Glutamatergic neuron (in vitro differentiated cells): ENCODE measurements at places on chromosomes 1 and 21. TPM values are rescaled to one million over a fixed set of nuclear protein-coding genes. Genes with fewer than 3 reads are reported as not detected.
A peak's percentile ranks its signal among the peaks of the same experiment; 100 is the strongest.

SMIM11 gene
- 4.2 TPM for total RNA-seq

BCAR3 gene
- 12.8 TPM for total RNA-seq

LYPD8 gene
- total RNA-seq, result not detected

- DNase-seq, result peak; percentile 65
- H3K4me1 ChIP-seq, result peaks cover 14% of the 10 kb centered on the region
- peaks cover 15% of the 10 kb centered on the region for H3K27me3 ChIP-seq
Measured at GRCh38 chr1:165828669-165829329, 1.4 kb downstream of the UCK2 start.

TMEM269 gene
- total RNA-seq, result 0.32 TPM

- no peak overlapping the region for H3K4me3 ChIP-seq
- H3K27me3 ChIP-seq, result peaks cover 15% of the 10 kb centered on the region
- peaks cover 34% of the 10 kb centered on the region for H3K4me1 ChIP-seq
- H3K27ac ChIP-seq, result no peak overlapping the region
- DNase-seq, result no peak
Measured at GRCh38 chr1:203148127-203148526, 20.6 kb downstream of the ADORA1 start.

DNA sequence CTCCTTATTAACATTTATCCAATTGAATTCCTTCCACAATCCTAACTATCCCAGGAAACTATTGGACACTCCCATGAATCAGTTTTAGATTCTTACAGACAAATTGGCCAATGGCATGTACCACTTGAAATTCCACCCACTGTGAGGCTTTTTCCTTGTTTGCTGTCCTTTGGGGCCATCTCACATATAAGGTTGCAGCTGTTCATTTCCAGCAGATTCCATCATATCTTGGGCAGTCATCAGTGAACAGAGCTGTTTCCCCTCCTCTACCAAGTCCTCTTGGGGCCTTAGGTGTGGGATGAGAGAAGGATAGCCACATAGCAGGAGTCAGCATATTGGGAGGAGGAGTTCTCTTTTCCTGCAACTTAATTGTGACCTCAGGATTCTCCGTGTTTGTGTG, 109.1 kb downstream of the HHAT start:
- no peak overlapping the region for H3K4me3 ChIP-seq
- no peaks in the 10 kb centered on the region for H3K36me3 ChIP-seq
- H3K27ac ChIP-seq, result no peak overlapping the region
- H3K4me1 ChIP-seq, result peaks cover 5% of the 10 kb centered on the region

- H3K4me1 ChIP-seq, result peaks cover 25% of the 10 kb centered on the region
- H3K27ac ChIP-seq, result peak overlapping the region; percentile 98
- no peak for DNase-seq
- peak overlapping the region; percentile 99 for H3K4me3 ChIP-seq
Measured at GRCh38 chr1:145997718-145998023, 1.3 kb upstream of the TXNIP start.

CRYAA gene
- not detected for total RNA-seq

- no peak for DNase-seq
- no peaks in the 10 kb centered on the region for H3K36me3 ChIP-seq
- H3K4me3 ChIP-seq, result no peak overlapping the region
- H3K27me3 ChIP-seq, result peaks cover 15% of the 10 kb centered on the region
Measured at GRCh38 chr1:202146993-202147392, 2.5 kb upstream of the ARL8A start.

- H3K36me3 ChIP-seq, result peaks cover 5% of the 10 kb centered on the region
- no peak for DNase-seq
- H3K4me1 ChIP-seq, result no peaks in the 10 kb centered on the region
- H3K27me3 ChIP-seq, result no peaks in the 10 kb centered on the region
- no peak overlapping the region for H3K27ac ChIP-seq
Measured at GRCh38 chr1:32163405-32163804, 16.1 kb upstream of the TXLNA start.

GRCh38 chr1:89065079-89065868, at the start of gene GBP1:
TSS of gene GBP1 (minus strand) at chr1:89065208. CDS start at chr1:89063234, 1,974 bp downstream.
- peaks cover 2% of the 10 kb centered on the region for H3K4me1 ChIP-seq
- no peak within 1 kb of the TSS for H3K27ac ChIP-seq
- H3K4me3 ChIP-seq, result no peak within 1 kb of the TSS
- no peak for DNase-seq

DNA sequence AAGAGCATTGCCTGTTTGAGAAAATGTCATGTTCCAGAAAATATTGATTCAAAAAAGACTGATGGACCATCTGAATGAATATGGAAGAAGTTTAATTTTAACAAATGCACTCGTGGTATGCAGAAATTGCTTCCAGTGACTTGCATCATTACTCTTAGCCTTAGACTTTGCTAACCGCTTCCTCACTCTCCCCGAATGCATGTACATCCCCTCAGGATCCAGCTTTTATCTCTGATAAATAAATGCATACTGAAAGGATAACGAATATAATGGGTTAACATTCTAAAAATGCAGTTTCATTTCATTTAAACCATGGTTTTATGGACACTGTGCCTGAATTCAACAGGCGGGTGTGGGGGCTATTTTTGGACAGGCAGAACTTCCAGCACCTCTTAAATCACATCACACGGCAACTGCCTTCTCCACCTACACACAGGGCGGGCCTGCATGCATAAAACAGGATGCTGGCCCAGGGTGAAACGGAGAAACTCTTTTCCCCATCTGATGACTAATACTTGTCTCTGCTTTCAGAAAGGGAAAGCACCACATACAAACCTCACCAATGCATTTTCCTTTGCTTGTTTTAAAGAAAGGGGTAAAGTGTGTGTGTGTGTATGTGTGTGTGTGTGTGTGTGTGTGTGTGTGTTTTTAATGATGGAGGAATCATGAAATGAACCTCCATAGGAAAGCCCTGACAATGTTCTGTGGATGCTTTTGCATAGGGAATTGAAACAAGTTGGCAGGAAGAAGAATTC, 48.7 kb downstream of the SPAG17 start:
- H3K4me3 ChIP-seq, result no peak overlapping the region
- H3K27ac ChIP-seq, result no peak overlapping the region
- H3K36me3 ChIP-seq, result no peaks in the 10 kb centered on the region
- DNase-seq, result no peak
- H3K4me1 ChIP-seq, result no peaks in the 10 kb centered on the region

DNA sequence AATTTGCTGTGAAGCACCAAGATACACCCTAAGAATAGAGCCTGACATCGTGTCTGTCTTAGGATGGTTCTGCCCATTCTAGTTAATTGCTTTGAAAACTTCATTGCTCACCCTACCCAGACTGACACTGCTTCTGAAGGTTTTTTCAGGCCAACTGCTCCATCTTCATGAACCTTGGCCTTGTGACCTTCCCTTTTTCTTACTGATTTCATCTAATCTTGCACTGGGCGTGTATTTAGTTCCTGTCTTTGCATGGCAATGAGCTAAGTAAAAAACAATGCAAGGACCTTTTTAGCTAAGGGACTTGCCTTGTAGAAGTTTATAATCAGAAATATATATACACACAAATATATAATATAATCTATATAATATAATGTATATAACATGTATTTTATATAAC, 108.0 kb downstream of the PBX1 start:
- H3K27ac ChIP-seq, result no peak overlapping the region
- no peaks in the 10 kb centered on the region for H3K36me3 ChIP-seq
- H3K4me1 ChIP-seq, result peaks cover 31% of the 10 kb centered on the region
- no peak overlapping the region for H3K4me3 ChIP-seq
- no peak for DNase-seq

GRCh38 chr1:9759939-9760338, 63.8 kb downstream of the CLSTN1 start:
- no peaks in the 10 kb centered on the region for H3K36me3 ChIP-seq
- H3K4me1 ChIP-seq, result peaks cover 24% of the 10 kb centered on the region
- H3K4me3 ChIP-seq, result no peak overlapping the region
- peaks cover 3% of the 10 kb centered on the region for H3K27me3 ChIP-seq
- H3K27ac ChIP-seq, result no peak overlapping the region

GRCh38 chr21:33831962-33832659, 83.5 kb downstream of the ATP5PO start:
- H3K4me3 ChIP-seq, result no peak overlapping the region
- DNase-seq, result no peak
- peaks cover 13% of the 10 kb centered on the region for H3K36me3 ChIP-seq
- no peak overlapping the region for H3K27ac ChIP-seq
- no peaks in the 10 kb centered on the region for H3K4me1 ChIP-seq

GRCh38 chr1:30988045-30988444, 77.5 kb downstream of the PUM1 start:
- H3K4me1 ChIP-seq, result peaks cover 29% of the 10 kb centered on the region
- no peak overlapping the region for H3K4me3 ChIP-seq
- DNase-seq, result no peak

DNA sequence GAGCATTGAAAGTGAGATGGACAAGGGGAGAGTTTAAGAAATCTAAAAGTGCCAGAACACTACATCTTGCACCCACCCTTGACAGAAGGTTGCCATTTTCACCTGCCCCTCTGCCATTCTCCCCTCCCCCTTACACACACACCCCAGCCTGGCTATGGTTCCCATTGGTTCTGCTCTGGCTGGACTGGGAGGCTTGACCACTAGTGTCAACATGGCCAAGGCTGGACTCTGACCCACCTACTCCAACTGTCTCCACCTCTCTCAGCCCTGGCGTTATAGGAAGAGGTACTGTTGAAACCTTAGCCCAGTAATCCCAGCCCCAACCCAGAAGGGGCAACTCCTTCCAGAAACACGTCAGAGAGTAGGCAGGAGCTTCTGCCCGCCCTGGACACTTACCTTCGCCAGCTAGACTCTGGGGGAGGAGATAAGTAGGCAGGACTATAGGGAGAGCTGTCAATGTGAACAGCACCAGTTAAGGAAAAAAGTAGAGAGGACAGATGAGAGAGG, 4.5 kb downstream of the CRTC2 start:
- H3K36me3 ChIP-seq, result no peaks in the 10 kb centered on the region
- H3K4me1 ChIP-seq, result peaks cover 21% of the 10 kb centered on the region
- no peak overlapping the region for H3K4me3 ChIP-seq

CYP4X1 gene
- total RNA-seq, result 0.81 TPM

GRCh38 chr1:9111957-9112356, 16.9 kb downstream of the GPR157 start:
- peaks cover 4% of the 10 kb centered on the region for H3K27me3 ChIP-seq
- H3K36me3 ChIP-seq, result no peaks in the 10 kb centered on the region
- no peak overlapping the region for H3K4me3 ChIP-seq
- H3K4me1 ChIP-seq, result no peaks in the 10 kb centered on the region

DNA sequence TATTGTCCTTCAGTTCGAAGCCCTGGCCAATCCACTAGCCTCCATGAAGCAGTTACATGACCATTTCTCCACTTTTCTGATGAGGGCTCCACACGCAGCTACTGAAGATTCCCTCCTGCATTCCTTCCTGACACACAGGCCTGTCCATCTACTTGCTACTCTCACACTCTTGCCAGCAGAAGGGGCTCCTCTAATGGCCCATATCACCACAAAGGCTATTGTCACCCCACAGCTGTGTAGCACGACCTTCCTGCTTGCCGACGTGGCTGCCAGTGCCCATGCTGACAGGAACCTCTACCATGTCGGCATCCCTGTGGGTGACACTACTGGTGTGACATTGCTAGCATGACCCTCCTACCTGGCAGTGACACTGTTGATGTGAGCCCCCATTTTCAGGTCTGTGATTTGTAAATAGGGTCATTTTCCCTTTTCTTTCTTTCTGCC, 1528.6 kb upstream of the TPTE start:
- H3K27me3 ChIP-seq, result peaks cover 45% of the 10 kb centered on the region
- H3K4me3 ChIP-seq, result no peak overlapping the region
- no peak for DNase-seq
- H3K4me1 ChIP-seq, result no peaks in the 10 kb centered on the region
- H3K36me3 ChIP-seq, result peaks cover 56% of the 10 kb centered on the region

GRCh38 chr1:145908653-145909052, 1.2 kb downstream of the ITGA10 start:
- no peaks in the 10 kb centered on the region for H3K27me3 ChIP-seq
- no peak for DNase-seq
- no peaks in the 10 kb centered on the region for H3K36me3 ChIP-seq
- no peak overlapping the region for H3K4me3 ChIP-seq
- no peak overlapping the region for H3K27ac ChIP-seq

GRCh38 chr1:150148837-150149270, 862 bp upstream of the PLEKHO1 start:
- peaks cover 5% of the 10 kb centered on the region for H3K36me3 ChIP-seq
- H3K4me3 ChIP-seq, result peak overlapping the region; percentile 97
- peaks cover 16% of the 10 kb centered on the region for H3K4me1 ChIP-seq
- no peak for DNase-seq
- peaks cover 15% of the 10 kb centered on the region for H3K27me3 ChIP-seq

- peaks cover 2% of the 10 kb centered on the region for H3K27me3 ChIP-seq
- H3K36me3 ChIP-seq, result peaks cover 4% of the 10 kb centered on the region
- H3K27ac ChIP-seq, result no peak overlapping the region
- H3K4me1 ChIP-seq, result peaks cover 9% of the 10 kb centered on the region
- no peak for DNase-seq
Measured at GRCh38 chr21:34911360-34911759, 137.7 kb downstream of the RUNX1 start.

ATAD3C gene
- 10.2 TPM for total RNA-seq

PUSL1 gene
- 45.5 TPM for total RNA-seq

- no peak overlapping the region for H3K4me3 ChIP-seq
- no peak for DNase-seq
- H3K36me3 ChIP-seq, result no peaks in the 10 kb centered on the region
- H3K4me1 ChIP-seq, result peaks cover 7% of the 10 kb centered on the region
- H3K27ac ChIP-seq, result no peak overlapping the region
Measured at GRCh38 chr1:116228511-116228910, 117.3 kb downstream of the MAB21L3 start.

- no peaks in the 10 kb centered on the region for H3K36me3 ChIP-seq
- H3K4me3 ChIP-seq, result no peak overlapping the region
- no peak for DNase-seq
- peaks cover 4% of the 10 kb centered on the region for H3K27me3 ChIP-seq
- no peak overlapping the region for H3K27ac ChIP-seq
Measured at GRCh38 chr1:176719447-176719846, 256.5 kb downstream of the PAPPA2 start.

DNA sequence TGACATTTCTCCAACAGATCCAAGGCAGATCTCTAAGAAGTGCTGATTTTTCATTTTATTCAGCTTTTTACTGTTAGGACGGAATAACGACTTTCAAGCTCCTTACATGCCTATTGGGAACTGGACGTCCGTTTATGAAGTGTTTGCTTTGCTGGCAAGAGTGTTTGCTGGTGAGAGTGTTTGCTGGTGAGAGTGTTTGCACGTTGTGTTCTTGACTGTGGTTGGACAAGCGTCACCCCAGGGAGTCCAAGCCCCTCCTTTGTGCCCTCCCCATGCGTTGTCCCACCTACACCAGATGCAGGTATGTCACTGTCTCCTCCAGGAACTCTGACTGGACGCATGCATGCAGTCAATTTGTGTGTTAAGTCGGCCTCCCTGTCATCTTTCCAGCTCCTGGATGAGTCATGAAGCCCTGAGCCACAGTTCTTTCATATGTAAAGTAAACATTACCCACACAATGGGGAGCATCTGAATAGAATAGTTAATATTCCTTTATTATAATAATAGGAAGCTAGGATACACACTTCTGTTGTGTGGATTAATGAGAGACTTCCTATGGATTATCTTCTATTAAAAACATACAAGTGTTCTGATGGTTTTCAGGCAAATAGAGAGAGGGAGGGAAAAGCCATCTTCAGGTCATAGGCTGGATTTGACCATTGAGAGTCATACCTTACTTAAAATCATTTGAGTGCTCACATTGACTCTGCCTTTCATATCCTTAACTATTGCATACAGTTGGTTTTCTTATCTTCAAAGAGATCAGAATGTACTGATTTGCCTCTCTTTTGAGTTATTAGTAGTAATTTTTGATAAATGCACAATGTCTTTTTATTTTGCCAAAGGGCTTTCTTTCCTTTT, 119.2 kb downstream of the GALNT2 start:
- no peak overlapping the region for H3K27ac ChIP-seq
- H3K4me3 ChIP-seq, result no peak overlapping the region
- no peak for DNase-seq
- peaks cover 13% of the 10 kb centered on the region for H3K4me1 ChIP-seq
- peaks cover 1% of the 10 kb centered on the region for H3K27me3 ChIP-seq
